ENCODE measurements at places on chromosomes 6 and 20.

DNA sequence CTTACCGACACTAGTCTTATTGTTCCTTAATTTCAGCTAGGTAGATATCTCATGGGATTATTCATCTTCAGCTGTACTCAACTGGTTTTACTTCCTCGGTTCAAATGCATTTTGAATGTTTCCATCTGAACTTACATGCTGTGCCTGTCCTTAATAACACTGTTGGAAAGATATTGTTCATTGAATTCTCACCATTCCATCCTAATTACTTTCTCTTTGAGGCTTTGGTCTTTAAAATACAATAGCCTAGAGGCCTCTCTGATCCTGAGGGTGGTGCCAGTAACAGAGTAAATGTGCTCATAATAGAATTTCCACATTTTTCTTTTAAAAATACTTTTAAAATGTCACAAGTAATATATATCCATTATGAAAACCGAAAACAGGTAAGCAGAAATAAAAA lies 54.0 kb downstream of the IL20RA start:
- no peak for DNase-seq

DNA sequence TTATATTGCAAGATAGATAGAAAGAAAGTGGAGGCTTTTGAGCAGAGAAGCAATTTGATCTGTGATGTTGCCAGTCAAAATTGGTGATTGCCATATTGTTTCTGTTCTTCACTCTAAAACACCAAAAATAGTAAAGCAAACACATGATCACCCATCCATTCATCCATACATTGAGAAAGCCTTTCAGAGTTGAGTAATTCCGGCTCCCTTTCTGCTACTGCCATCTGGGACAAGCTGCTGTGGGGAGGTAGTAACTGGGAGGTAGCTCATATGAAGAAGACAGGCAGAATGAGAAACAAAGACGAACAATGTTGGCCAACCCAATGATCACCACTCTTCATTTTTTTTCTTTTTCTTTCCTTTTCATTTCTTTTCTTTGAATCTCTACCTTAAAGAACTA lies 51.1 kb upstream of the HBS1L start:
- no peak for DNase-seq

GRCh38 chr6:31308845-31309175 lies 36.9 kb upstream of the HLA-C start:
- DNase-seq = no peak

GRCh38 chr6:147648916-147649315 lies 140.4 kb downstream of the SAMD5 start:
- DNase-seq = no peak

DNA sequence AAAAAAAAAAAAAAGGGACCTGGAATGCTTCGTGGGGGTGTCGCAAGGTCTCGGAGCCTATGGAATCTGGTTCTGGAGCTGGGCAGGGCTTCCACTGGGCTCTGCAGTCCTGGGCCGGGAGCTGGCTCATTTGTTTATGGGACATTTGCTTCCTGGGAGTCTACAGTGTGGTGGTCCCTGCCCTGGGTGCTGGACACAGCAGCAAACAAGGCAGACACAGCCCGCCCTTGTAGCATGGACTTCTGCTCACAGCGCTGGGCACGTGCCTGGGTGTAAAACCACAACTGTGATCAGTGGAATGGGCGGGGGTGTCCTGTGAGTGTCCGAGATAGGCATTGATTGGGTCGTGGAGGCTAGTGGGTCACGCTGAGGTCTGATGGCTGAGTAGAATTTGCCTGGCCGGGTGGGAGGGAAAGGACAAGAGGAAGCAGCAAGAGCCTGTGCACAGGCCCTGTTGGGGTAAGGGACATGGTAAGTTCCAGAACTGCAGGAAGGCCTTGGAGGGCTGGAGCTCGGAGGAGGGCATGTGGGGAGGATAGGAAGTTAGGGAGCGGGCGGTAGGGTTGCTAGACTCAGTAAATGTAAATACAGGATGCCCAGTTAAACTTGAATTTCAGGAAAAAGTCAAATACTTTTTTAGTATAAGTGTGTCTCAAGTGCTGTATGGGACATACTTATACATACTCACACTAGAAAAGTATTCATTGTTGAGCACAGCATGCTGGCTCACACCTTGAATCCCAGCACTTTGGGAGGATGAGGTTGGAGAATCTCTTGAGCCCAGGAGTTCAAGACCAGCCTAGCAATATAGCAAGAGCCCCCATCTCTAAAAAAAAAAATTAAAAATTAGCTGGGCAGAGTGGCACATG lies 61.3 kb upstream of the PMEPA1 start:
- peak; percentile 38 for DNase-seq

DNA sequence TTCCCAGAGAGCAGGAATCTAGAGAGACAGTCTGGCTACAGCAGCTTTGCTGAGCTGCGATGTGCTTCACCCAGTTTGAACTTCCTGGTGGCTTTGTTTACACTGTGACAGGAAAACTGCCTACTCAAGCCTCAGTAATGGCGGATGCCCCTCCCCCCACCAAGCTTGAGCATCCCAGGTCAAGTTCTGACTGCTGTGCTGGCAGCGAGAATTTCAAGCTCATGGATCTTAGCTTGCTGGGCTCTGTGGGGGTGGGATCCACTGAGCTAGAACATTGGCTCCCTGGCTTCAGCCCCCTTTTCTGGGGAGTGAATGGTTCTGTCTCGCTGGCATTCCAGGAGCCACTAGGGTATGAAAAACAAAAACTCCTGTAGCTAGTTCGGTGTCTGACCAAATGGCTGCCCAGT lies 91.0 kb upstream of the ESR1 start:
- DNase-seq = no peak

DNA sequence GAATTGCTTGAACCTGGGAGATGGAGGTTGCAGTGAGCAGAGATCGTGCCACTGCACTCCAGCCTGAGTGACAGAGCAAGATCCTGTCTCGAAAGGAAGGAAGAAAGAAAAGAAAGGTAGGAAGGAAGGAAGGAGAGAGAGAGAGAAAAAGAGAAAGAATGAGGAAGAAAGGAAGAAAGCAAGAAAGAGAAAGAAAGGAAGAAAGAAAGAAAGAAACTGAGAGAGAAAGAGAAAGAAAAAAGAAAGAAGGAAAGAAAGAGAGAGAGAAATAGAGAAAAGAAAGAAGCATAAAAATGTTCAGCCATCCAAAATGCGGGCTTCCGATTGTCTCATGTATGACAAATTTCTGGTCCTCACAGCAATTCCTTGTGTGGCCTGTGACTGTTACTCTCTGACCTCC lies 22.8 kb downstream of the MUC22 start:
- no peak for DNase-seq

GRCh38 chr20:47354464-47354713 lies 2.1 kb downstream of the ZMYND8 start:
- no peak for DNase-seq

DNA sequence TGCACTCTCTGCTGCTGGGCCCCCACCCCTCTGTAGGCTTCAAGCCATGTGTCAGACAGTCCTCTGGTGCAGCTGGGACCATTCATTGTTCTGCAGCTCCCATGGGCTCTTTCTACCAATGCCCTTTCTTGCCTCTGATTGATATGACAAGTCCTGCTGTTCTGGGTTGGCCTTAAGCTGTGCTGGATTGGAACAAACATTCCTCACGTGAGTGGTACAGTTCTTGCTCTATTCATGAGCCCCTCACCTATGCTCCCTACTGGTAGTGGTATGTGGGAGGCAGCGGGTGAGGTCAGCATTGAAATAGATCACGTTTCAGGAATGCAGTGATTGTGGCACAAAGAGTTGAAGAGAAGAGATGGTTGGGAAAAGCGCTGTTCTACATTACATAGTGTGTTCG lies 48.8 kb upstream of the RALY start:
- no peak for DNase-seq

DNA sequence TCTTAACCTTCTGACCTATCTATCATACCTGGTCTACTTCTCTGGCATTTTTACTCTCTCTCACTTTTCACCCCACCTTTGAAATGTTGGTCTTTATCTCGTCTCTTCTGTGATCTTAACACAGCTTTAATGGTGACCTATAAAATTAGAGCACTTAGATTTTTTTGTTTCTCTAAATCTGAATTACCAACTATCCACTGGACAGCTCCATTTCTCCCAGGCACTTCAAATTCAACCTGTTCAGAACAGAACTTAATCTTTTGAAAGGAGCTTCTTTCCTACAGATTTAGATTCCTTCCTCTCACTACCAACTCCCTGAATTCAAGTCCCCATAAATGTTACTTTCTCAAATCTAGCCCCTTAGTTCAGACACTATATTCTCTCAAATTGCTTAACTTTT lies 15.0 kb upstream of the MTFR2 start:
- DNase-seq = no peak

DNA sequence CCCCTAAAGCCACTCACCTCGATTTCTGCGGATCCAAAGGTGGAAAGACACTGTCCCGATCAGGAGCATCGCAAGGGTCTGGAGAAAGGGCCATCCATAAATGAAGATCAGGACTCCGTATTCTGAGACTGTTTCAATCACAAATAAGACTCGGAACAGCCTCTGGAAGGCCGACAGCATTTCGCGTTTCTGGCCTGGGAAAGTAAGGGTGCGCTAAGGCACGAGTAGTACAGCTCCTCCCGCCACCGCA lies 44.6 kb downstream of the DPPA5 start:
- DNase-seq = no peak

GRCh38 chr6:38262026-38262425 lies 377.7 kb downstream of the BTBD9 start:
- no peak for DNase-seq

DNA sequence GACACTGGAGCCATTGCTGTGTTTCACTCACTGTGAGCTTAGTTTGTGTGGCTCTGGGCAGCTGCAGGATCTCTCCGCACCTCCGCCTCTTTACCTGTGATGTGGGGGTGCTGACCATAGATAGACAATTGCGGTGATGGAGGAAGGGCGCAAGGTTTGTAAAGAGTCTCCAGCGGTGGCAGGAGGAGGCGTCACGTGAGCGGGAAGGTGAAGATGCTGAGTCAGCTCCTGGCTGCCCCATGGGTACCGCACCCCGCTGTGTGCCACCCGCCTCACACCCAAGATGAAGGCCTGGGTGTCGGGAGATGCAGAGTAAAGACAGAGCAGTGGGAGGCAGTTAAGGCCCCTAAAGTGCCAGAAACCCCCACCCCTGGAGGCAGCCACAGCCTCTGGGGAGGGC lies 9.0 kb upstream of the KCNQ2 start:
- DNase-seq = no peak

- no peak for DNase-seq
Measured at GRCh38 chr6:31730631-31731086, 1.6 kb upstream of the DDAH2 start.

- no peak for DNase-seq
Measured at GRCh38 chr6:155080881-155081845, 86.0 kb downstream of the TIAM2 start.

DNA sequence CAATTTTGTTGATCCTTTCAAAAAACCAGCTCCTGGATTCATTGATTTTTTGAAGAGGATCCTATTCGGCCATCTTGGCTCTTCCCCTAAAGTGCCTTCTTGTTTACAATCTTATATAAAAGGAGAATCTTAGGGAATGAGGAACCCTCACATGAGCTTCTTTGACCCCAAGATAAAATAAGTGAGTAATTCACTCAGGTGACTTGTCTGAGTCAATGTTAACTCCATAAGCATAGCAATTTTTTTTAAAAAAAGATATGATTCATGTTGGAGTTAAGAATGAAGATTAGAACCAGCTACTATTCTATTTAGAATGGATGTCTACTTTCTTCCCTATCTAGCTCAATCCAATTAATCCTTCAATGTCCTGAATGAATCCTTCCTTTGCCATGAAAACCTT lies 21.0 kb downstream of the WASF1 start:
- no peak for DNase-seq

DNA sequence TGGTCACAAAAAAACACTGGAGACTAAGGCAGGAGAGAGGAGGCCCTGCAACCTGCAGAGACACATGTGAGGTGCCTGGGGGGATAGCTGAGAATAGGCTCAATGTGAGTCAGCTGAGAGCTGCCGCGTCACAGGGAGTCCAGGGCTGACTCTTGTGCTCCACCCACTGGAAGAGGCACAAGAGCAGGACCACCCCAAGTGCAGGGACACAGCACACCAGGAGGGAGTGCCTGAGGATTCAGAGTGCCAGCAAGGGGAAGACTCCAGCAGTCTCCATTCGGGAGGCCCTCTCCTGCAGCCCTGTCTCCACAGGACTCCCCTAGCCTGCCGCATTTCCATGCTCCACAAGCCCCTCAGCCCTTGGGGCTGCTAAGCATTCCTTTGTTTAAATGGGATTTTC lies 105.5 kb downstream of the HUS1B start:
- no peak for DNase-seq

- DNase-seq = no peak
Measured at GRCh38 chr20:63254606-63255384, 532 bp upstream of the NKAIN4 start.

DNA sequence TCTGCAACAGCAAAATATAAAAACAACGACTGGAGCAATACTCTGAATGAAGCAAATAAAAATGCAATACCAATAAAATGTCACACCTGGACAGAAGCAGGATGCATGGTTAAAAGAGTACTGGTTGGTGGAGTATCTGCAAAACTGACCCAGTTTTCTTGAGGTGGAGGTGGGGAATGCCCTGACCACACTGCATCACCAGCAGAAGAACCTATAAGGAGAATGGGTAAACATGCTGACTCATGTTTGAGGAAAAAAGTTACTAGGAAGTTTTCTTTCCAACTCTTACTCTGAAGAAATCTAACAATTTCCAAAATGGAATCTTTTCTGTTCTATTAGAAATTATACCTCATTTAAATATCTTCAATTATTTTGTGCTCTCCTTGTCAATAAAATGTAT lies 43.6 kb downstream of the REPS1 start:
- DNase-seq = no peak

- no peak for DNase-seq
Measured at GRCh38 chr6:47157653-47158219, 115.6 kb upstream of the ADGRF1 start.

DNA sequence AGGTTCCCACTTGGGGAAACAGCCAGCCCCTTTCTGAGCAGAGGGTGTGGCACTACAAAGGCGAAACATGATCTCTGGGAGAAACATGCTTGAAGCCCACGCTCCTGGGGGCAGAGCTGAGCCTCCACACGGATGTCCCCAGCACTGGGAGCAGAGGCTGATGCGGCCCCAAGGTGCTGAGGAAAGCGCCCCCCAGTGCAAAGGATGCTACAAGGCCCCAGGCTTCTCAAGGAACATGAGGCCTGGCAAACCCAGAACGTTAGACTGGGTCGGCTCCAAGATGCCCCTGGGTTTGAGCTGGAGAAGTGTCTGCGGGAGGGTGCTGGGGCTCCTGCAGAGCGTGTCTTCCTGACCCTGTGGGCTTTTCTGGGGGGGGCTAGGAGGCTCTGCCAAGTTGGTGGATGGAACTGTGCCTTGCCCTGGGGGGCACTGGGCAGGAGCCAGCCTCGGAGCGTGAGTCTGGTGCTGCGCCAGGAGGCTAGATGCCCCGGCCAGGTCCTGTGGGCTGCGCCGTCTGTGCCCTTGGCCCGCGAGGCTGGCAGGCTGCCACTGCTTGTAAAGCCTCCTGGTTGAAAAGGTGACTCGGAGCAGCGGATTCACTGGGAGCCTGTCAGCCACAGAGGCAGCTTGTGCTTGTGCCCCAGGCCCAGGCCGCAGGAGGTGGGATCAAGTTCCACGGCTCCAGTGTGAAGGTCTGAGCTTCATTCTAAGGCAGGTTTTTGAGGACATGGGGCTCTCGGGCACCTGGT lies 8.1 kb downstream of the SYNJ2 start:
- no peak for DNase-seq
